ENCODE measurements at places on chromosomes 7 and 10.

DNA sequence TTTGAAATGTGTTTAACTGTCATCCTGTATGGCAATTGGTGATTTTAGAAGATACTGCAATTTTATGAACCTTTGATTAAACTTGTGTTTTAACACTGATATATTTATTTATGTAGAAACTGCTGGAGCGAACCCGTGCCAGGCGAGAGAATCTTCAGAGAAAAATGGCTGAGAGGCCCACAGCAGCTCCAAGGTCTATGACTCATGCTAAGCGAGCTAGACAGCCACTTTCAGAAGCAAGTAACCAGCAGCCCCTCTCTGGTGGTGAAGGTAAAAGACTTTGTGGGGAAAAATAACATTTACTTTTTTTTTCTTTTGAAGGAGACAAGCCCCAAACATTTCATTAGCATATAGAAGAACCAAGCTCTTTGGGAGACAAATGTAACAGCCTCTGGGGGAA, 6.5 kb downstream of the ANLN start:
- DNase-seq: no peak

DNA sequence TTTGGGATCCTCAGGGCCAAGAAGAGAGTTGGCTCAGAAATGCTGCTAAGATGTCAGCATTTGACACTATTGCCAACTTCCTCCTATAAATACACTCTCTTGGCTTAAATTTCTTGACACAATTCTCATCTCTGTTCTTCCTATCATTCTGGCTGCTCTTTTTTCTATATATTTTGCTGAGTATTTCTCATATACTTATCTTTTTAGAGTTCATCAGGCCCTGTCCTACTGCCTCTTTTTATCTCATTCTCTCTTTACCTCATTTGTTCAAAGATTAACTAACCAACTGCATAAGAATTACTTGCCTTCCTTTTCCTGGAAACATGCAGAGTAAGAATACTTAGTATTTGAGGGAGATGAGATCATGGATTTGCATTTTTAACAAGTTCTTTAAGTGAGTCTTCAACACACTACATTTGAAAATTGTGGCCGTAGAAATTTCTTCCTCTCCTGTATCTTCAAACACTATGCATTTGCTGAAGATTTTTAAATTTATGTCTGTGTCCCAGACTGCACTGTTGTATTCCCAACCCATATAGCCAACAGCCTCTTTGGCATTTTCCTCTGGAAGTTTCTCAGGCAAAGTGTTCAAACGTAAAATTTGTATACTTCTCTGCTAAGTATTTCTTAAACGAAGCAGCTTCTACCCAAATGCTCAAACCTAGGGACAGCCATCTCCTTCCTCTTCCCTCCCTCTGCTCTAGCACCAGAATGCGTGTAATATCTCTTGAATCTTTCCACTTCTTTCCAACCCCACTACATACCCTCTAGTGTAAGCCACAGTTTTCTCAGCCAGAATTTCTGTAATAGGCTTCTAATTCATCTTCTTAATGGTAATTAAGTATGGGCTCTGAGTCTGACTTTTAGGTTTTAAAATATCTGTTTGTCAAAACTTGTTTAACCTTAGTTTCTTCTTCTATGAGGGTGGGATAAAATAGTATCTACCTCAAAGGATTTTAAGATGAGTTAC, 35.5 kb downstream of the ARL4A start:
- no peak for DNase-seq

DNA sequence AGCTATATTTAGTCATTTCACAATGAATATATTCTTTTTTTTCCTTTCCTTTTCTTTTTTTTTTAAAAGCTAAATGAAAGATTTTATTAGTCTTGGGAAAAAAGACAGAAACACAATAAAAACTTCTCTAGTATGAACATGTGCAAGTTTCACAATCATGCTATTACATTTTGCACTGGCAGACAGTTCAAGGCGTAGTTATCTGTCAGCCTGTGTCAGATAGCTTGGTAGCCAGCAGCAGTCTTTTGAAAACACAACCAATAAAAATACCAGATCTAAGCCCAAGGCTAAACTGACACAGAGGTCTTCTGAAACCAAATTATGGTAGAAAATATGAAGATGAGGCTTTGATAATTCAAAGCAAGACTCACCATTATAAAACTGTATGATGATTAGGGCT, 205.8 kb upstream of the TEX47 start:
- no peak for DNase-seq

GRCh38 chr7:156155988-156156733, 343.9 kb upstream of the SHH start:
- DNase-seq: no peak

DNA sequence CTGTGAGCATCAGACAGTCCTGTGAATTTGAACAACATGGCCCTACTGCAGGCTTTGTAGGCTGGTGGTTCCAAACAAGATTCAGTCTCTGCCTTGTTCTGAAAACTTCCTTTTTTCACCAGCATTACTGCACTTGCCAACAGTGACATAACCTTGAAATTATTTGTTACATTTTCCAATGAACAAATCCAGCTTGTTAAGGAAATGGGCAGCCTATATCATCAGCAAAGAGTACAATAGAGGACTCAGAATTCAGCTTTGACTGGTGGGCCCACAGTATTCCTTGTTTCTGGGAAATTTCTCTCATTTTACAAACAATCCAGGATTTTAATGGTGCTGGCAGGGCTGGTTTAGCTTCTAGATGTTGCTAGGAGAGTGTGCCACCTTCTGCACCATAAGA, 703.7 kb upstream of the FZD8 start:
- DNase-seq: no peak
